ENCODE measurements at places on chromosomes 6 and 20. TPM values are rescaled to one million over a fixed set of nuclear protein-coding genes. Genes with fewer than 3 reads are reported as not detected.

FRK gene
- total RNA-seq: 10.0 TPM

C6orf141 gene
- 11.7 TPM for total RNA-seq

LRRC1 gene
- 3.9 TPM for total RNA-seq

XKR7 gene
- 0.04 TPM for total RNA-seq

IMPG1 gene
- total RNA-seq: not detected

AFDN gene
- 107 TPM for total RNA-seq

MUC21 gene
- not detected for total RNA-seq

MANEA gene
- 14.6 TPM for total RNA-seq

PPDPF gene
- total RNA-seq: 148 TPM

SLC22A3 gene
- not detected for total RNA-seq

ADGRB3 gene
- total RNA-seq: 7.7 TPM

BMP5 gene
- total RNA-seq: 0.49 TPM

SLC17A9 gene
- total RNA-seq: 0.17 TPM

TMC2 gene
- total RNA-seq: not detected

HLA-DRA gene
- total RNA-seq: not detected
